ENCODE measurements at places on chromosomes 2 and 18.
A peak's percentile ranks its signal among the peaks of the same experiment; 100 is the strongest.

DNA sequence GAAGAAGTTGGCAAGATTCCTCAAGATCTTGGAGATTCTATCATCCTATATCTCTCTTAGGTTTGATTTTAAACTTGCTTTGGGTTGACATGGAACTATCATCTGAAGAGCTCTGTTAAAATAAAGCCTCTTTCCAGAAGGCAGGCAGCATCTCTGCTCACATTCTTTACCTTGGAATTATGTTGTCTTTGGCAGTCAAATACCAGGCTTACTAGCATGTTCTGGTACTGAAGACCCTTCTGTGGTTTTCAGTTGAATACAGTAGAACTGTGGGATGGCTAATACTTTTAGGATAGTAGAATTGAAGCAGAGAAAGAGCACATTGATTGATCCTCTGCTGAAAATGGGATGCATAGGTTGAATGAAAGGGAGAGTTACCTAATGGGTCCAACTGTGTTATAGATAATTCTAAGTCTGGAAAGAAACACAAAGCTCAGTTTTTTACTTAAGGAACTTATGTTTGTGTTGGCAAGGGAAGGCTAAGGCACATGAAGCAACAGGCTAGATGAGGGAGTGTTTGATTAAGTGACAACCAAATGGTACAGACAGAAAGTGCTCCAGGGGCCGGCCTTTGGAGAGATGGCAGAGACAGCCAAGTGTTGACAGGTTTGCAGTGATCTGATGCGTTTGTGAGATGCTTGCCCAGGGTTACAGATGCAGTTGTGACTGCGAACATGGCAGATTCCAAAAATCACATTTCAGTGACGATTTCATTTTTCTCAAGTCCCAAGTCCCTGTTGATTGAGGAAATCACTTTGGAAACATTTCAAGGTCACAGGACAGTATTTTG lies 397.9 kb downstream of the MEIS1 start:
- no peak for DNase-seq

- no peak for DNase-seq
These were observed 139.4 kb downstream of the NBAS start for GRCh38 chr2:15421753-15422152.

- no peak for DNase-seq
These were observed 150.3 kb upstream of the DNMT3A start for GRCh38 chr2:25491966-25492532.

- no peak for DNase-seq
These were observed 96.9 kb upstream of the ZNF236 start for GRCh38 chr18:76725445-76725844.

GRCh38 chr2:219552382-219553167 lies 8.7 kb downstream of the TMEM198 start:
- peak; percentile 95 for DNase-seq

DNA sequence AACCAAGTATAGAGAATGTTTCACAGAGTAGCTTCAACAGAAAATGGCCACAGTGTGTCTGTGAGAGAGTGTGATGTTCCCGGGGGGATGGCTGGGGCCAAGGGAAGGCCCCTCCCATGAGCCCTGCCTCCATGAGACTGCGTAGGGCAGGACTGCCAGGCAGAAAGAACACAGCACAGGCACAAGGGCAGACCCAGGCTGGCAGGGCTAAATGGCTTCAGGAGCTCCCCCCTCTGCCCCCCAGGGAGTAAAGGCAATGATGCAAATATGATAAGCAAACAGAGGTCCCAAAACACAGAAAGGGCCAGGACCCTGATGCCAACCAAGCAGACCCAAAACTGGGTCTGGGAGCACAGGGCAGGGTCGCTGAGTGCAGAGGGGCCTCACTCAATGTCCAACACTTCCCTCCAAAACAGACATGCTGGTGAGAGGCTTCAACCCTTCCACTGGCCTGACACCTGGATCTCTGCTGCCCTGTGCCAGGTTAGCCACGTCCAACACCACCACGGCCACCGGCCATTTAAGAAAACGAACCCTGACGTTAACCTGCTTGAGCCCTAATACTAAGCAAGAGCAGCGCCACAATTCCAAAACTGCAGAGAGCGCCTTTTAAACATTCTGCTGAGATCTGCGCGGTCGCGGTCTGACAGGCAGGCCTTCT lies 90.3 kb downstream of the HDAC4 start:
- peak; percentile 62 for DNase-seq

DNA sequence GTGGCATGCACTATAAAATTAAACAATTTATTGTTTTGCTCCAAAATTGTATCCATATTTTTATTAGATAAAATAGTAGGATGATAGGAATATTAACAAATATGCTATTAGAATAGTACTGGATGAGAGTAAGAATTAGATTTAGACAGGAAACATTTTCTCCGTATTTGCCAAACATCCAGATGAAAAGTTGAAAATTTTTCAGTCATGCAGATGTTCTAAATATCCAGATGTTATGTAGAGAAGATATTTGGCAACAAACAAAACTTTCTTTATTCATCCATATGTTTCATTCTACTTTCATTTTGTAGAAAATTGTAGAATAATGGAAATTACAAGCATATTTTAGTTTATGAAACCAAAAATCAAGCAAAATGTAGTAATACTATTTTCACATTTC lies 45.2 kb upstream of the NEUROD1 start:
- no peak for DNase-seq

GRCh38 chr18:48894799-48895346 lies 55.9 kb downstream of the SMAD7 start:
- no peak for DNase-seq

GRCh38 chr2:169080250-169081069 lies 11.1 kb downstream of the DHRS9 start:
- DNase-seq, result no peak

- no peak for DNase-seq
These were observed 876.3 kb downstream of the BCL11A start for GRCh38 chr2:59677158-59677557.

- DNase-seq, result no peak
These were observed 104.7 kb upstream of the NOSTRIN start for GRCh38 chr2:168697668-168698121.

- DNase-seq, result no peak
These were observed 156.2 kb upstream of the CELF4 start for GRCh38 chr18:37721544-37722522.

GRCh38 chr2:176001281-176001915 lies 669 bp downstream of the LNPK start:
- peak; percentile 38 for DNase-seq

GRCh38 chr2:67613227-67613626 lies 216.1 kb downstream of the ETAA1 start:
- DNase-seq, result no peak

DNA sequence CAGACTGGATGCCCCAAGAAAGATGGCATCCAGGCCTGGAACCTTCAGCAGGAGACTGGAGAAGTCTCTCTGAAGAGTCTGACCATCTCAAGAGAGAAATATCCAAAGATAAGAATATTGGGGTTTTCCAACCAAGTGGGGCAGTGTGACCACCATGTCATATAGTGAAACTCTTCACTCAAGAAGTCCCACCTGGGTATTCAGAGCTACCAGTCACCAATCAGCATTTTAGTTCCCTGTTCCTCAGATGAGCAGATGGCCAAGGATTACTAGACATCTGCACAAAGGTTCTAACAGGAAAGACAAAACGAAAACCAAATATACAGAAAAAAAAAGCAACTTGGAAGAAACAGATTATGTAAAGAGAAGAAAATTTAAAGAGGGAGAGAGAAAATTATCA lies 38.5 kb upstream of the CXCR4 start:
- DNase-seq, result no peak

- DNase-seq, result no peak
These were observed 735.7 kb upstream of the SLC8A1 start for GRCh38 chr2:41187376-41188122.

GRCh38 chr2:72159211-72159993 lies 11.7 kb upstream of the CYP26B1 start:
- no peak for DNase-seq

DNA sequence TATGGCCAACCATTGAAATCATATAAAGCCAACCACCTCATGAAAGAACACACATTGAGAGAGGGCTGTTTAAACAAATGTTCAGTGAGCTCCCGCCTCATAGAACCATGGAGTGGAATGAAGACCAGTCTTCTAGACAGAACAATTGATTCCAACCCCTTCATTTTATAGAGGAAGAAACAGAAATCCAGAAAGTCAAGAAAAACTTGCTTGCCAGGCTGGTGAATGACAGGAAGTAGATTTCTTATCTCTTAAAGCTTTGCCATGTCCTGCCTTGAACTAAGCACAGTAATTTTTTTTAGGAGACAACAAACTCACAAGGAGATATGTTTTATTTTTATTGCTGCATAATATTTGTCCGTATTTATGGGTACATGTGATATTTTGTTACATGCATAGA lies 16.5 kb upstream of the NRP2 start:
- DNase-seq, result no peak

- no peak for DNase-seq
These were observed 22.4 kb downstream of the FN1 start for GRCh38 chr2:215413484-215413777.

DNA sequence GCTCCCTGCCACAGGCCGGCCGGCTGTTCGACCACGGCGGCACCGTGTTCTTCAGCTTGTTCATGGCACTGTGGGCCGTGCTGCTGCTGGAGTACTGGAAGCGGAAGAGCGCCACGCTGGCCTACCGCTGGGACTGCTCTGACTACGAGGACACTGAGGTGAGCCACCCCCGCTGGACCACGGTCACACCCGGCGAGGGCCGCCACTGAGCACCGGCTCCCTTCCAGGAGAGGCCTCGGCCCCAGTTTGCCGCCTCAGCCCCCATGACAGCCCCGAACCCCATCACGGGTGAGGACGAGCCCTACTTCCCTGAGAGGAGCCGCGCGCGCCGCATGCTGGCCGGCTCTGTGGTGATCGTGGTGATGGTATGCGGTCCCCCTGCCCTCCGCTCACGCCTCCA lies 20.8 kb downstream of the ANO7 start:
- no peak for DNase-seq

GRCh38 chr2:237626813-237627440 lies 460 bp upstream of the LRRFIP1 start:
- DNase-seq, result no peak

DNA sequence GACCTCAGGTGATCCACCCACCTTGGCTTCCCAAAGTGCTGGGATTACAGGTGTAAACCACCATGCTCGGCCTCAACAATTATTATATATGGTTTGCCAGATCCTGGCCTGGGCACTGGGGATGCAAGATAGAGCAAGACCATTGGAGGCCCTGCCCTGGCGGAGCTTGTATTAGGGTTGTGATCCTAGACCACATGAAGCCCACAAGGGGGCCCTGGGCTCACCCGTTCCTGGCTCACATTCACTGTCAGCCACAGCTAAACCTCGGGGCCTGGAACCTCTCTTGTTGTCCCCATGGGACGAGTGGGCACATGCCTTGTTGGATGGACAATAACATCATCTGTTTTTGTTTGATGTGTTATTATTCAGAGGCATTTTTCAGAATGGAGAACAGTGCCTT lies 14.9 kb downstream of the HPCAL1 start:
- no peak for DNase-seq

GRCh38 chr2:59888015-59888414 lies 665.4 kb downstream of the BCL11A start:
- DNase-seq, result no peak

DNA sequence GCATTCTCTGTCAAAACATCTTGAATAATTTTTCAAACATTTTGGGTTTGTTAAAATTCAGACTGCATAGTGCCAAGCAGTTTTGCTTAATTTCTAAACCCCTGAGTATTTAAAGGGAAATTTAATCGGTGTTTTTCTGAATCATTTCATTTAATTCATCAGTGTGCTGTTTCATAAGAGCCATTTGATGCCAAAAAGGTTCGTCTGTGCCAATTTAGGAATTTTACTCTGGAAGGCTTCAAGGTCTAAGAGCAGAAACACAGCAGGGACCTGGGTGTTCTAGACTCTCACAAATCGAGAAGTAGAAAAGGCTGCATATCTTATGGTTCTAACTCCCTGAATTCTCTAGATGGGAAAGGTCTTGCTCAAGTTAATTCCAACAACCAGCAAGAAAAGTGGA lies 311.9 kb upstream of the NT5C1B start:
- DNase-seq, result no peak

- no peak for DNase-seq
These were observed 93.8 kb upstream of the SKOR2 start for GRCh38 chr18:47345291-47345690.

- no peak for DNase-seq
These were observed 34.0 kb downstream of the YWHAQ start for GRCh38 chr2:9596621-9597311.

GRCh38 chr2:52391621-52392020 lies 1359.7 kb upstream of the NRXN1 start:
- no peak for DNase-seq
